ENCODE measurements at places on chromosomes 6 and 20.
A peak's percentile ranks its signal among the peaks of the same experiment; 100 is the strongest.

DNA sequence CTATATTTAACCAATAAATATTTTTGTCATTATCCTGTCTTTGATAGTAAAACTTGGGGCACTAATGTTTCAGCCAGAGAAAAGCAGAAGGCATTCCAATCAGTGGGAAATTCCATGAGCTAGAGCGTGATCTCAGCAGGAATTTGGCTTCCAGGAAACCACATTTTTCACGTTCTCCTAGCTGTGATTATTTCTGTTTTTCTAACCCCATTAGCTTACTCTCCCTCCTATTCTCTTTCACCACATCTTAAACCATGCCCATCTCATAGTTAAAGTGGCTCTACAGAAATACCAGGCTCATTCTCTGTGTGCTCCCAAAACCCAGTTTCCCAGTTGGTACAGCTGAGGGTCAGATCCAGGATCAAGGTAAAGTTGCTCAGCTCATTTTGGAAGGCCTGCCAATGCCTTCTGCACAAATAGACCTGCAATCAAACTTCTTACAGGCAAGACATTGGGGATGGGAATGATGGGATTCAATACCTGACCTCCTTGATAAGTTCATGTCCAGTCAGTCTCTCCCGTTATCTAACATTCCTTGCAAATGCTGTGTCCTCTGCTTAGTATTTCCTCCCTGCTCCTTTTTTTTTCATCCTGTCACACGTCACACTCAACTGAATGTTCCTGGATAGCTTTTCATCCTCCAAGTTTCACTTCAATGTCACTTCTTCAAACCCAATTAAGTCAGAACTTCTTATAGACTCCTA is 33.1 kb upstream of the TMEM30A start:
- DNase-seq: no peak

DNA sequence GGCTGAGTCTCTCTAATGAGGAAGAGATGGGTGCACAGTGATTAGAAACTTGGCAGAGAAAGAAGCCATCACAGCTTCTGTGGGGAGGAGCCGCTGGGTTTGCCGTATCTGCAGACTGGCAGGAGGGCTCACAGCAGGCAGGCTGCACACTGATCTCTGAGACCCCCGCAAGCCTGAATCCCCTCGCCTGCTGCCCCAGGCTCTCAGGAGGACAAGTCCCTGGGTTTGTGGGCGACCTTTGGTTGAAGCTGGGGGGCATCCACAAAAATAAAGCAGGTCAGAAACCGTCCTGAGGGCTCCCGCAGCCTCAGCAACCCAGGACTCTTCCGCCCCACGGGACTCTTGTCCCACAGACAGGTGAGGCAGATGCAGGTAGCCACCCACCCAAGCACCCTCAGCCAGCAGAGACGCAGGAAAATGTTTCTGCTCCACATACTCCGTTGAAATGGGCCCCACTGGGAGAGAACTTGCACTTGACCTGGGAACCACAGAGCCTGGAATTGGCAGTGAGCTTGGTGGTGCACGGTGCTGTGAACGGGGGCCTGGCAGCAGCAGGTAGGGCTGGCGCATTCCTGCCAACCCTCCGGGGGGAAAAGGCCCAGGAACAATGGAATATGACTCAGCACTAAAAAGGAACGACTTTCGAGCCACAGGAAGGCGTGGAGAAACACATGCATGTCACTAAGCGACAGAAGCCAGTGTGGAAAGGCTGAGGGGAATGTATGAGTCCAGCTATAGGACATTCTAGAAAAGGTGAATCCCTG is 89.9 kb downstream of the YTHDF1 start:
- no peak for DNase-seq

DNA sequence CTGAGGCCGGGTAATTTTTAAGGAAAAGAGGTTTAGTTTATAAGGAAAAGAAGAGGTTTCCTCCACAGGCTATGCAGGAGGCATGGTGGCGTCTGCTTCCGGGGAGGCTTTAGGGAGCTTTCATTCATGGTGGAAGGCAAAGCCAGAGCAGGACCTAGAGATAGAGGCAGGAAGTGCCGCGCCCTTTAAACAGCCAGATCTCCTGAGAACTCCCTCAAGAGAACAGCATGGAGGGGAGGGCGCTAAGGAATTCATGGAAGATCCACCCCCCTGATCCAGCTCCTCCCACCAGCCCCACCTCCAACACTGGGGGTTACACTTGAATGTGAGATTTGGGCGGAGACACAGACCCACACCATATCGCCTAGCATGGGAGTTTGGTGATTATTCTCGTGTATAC is 13.9 kb upstream of the DACT2 start:
- DNase-seq: no peak

DNA sequence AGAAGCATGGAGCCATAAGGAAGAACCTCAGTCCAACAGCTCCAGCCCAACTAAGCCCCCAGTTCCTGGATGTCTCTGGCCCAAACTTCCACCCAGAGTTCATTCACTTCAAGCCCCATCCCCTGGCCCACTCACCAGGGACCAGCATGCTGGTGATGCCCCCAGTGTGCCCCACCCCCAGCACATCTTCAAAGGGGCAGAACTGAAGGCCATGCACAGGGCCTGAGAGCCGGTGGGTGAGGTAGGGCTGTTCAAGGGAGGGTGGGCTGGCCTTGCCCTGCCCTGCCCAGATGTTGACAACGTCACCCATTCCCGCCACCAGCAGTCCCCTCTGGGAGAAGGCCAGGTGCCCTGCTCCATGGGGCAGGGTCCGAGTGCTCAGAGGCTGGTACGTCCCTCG is 3.6 kb downstream of the B3GALT4 start:
- no peak for DNase-seq

- DNase-seq: peak; percentile 14
These were observed 7.2 kb downstream of the HEBP2 start for GRCh38 chr6:138410972-138411880.

DNA sequence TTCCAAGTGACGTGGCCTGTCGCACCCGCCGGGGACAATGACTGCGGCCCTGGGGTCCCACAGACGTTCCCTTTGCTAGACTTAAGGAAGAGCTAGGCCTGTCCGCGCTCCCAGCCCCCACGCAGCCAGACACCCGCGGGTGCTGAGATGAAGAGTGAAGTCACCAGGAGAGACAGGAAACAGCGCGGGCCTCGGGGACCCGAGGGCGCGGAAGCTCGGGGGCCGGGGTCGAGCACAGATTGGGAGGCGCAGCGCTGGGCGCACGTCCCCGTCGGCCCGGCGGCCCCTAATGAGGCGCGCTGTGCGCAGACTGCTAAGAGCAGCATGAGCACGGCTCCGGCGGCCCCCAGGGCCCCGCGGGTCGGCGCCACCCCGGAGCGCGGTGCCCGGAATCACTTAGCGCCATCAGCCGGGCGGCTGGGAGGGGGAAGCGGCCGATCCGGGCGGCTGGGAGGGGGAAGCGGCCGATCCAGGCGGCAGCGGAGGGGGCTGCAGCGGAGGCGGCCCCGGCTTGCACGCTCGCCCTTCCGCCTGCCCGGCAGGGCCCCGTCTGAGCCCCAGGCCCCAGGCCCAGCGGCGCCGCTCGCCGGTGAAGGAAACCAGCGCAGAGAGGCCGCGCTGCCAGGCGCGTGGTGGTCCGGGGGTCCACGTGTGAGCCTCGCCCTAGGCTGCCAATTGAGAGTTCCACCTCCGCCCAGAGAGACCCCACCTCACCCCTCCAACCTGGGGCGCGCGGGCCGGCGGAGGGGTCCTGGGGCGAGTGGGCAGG is 8.3 kb upstream of the AVP start:
- DNase-seq: no peak

DNA sequence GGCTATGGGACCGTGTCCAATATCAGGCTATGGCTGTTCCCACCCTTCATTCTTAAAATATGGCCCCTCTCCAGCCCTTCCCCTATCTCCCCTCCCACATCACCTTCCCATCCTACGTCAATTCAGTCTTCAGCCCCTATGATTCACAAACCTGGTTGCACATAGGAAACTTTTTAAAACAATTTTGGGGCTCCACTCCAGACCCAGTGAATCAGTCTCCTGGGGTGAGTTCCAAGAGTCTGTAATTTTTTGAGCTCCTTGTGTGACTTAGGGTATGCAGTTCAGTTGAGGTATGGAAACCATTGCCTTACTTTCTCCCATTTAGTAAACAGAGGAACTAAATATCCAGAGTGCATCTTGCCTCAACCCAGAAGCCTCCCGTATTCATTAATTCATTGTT is 5.5 kb downstream of the HNF4A start:
- DNase-seq: no peak

- no peak for DNase-seq
These were observed 189.0 kb upstream of the CCN2 start for GRCh38 chr6:132140189-132140588.

GRCh38 chr6:89281779-89282246 is 33.3 kb downstream of the GABRR2 start:
- peak; percentile 49 for DNase-seq

- no peak for DNase-seq
These were observed 16.2 kb downstream of the TMEM30A start for GRCh38 chr6:75268121-75268987.

DNA sequence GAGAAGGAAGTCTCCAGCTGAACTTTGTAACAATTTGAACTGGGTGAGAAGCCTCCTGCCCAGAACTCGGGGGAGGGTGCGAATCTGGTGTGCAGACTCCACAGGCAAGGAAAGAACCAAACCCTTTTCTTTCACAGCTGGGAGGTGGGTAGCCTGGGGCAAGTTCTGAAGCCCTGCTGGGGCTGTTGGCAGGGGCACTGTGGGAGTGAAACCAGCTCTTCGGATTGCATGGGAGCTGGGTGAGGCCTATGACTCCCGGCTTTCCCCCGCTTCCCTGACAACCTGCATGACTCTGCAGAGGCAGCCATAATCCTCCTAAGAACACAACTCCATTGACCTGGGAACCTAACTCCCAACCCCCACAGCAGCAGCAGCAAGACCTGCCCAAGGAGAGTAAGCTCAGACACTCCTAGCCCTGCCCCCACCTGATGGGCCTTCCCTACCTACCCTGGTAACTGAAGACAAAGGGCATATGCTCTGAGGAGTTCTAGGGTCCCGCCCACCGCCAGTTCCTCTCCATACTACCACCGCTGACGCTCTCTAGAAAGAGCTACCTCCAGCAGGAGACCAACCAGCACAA is 37.5 kb downstream of the SOD2 start:
- no peak for DNase-seq

DNA sequence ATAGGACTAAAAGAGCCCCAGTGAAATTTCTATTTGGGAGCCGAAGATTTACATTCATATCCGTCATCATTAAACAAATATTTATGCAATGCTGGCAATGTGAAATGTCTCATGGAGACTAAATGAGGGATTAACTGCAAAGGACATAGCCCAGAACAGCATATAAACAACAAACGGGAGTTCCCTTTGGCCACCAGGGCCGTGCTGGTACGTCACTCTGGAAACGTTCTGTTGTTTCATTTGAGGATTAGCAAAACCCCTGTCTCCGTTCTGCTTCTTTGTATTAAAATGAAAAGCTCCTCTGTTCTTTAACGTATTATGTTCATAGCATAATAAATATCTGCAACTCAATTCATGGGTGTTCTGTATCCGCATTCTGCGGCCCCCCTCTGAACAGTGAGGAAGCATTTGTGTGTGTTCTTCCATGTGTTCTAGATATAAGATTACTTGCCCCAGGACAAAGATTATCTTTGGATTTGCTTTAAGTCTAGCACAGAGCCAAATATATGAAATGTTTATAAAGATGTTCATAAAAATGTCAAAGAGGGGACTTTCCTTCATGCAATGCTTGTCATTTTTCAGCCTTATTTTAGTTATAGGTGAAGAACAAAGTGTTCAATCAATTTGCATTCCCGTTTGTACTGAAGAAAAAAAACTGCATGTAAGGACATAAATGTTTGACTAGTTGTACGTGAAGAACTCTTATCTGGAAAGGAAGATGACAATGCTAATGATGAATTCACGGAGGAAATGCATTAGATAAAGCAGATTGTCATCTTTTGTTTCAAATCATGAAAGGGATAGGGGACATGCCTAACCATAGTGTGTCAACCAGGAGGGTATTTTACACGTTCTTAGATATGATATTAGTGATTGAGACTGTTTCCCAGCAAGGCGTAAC is 90.0 kb upstream of the TNFAIP3 start:
- no peak for DNase-seq

DNA sequence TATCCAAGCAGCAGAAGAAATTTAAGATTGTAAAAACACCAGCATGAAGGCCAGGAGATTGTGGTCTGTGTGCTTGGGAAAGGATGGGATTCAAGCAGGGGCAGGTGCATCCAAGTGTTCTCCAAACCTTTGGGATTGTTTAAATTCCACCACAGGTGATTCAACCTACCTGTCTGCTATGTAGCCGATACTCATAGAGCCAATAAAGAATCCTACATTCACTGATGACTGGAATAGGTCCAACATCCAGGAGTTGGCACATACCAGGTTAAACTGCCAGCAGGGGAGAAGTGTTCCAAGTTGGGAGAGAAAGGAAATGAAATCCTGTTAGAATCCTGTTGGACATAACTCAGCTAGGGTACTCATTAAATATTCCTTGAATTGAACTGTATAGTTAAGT is 2.2 kb downstream of the SLC22A2 start:
- no peak for DNase-seq

DNA sequence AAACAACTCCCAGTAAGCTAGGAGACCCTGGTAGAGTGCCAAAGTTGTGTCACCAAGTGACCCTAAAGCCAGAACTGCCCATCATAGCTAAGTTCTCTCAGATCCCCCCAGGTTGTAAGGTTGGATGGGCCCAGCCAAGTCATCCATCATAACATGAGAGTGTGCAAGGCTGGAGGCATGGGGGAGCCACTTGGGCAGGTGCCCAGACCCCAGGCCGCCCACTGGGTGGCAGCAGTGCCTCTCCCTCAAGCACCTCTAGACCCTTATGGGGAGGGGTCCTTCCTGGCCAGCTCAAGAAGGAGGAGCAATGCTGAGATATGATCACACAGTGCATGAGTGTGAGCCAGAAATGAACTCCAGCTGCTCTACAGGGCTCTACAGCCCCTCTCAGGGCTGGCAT is 154.5 kb downstream of the MYLK4 start:
- DNase-seq: peak; percentile 44

DNA sequence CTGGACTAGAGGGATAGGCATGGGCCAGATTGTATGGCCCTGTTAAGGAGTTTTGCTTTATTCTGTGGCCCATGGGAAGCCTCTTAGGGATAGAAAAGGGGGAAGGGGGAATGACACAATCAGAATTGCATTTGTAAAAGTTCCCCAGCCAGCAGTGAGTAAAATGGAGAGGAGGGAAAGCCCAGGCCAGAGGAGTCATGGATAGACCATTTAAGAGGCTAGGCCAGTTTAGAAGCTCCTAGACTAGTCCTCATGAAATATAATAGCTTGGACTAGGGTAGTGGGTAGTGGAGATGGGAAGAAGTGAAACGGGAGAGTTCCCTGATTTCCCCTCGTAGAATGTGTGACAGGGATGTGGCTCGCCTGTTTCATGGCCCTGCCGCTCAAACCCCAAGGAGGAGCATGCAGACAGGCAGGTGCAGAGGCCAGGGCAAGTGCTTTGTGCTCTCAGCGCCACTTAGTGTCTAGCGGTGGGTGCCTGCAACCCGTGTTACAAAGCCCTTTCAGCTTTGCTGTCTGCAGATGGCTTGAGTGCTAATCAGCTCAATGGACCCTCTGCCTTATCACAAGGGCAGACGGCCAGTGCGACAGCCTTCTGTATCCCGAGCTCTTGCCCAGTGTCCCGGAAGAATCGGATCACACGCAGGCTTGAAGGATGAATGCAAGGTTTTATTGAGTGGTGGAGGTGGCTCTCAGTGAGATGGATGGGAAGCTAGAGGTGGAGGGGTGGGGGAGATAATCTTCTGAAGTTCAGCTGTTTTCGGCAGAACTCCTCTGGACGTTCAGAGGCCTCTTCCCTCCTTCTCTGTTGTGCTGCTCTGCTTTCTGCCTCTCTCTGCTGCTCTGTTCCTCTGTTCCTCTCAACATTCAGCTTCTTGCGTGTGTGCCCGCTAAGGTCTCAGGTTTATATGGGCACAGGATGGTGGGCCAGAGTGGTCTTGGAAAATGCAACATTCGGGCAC is 141.1 kb downstream of the CEP57L1 start:
- peak; percentile 73 for DNase-seq
